ENCODE measurements at places on chromosomes 13 and 19. TPM values are rescaled to one million over a fixed set of nuclear protein-coding genes. Genes with fewer than 3 reads are reported as not detected.

Gene TFDP1
- 72.8 TPM for total RNA-seq

Gene PRPF31
- 72.0 TPM for total RNA-seq

Gene KLK2
- not detected for total RNA-seq

Gene KLK4
- total RNA-seq = not detected

Gene GAPDHS
- total RNA-seq = not detected

Gene TPTE2
- not detected for total RNA-seq

Gene DPF1
- total RNA-seq = 3.5 TPM

Gene CGB3
- not detected for total RNA-seq

Gene KLK10
- not detected for total RNA-seq

Gene PPAN
- 39.4 TPM for total RNA-seq
